CD8-positive, alpha-beta T cell (primary cell): ENCODE measurements at places on chromosomes 13 and 19.

GRCh38 chr13:69617587-69617986 is 490.0 kb upstream of the ATXN8OS start:
- DNase-seq, result no peak

DNA sequence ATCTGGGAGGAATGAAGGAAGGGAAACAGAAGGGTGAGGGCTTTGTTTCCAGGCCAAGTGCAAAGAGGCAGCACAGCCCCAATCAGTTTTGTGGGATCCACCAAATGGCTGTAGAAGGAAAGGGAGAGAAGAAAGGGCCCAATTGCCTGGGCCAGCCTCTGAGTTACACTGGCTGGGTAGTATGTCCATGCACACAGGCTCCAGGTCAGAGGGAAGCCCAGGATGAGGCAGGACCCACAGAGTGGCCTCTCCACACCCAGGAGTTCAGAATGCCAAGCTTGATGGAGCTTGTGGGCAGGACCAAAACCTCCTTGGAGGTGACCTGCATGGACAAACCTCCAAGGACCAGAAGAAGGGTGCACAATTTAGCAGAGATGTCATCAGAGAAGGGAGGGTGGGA is 178.2 kb upstream of the TSHZ3 start:
- no peak for DNase-seq

- DNase-seq, result no peak
Observed at GRCh38 chr13:84912720-84913119, 886.5 kb downstream of the SLITRK6 start.

GRCh38 chr19:57047743-57048142 is 72.0 kb upstream of the USP29 start:
- DNase-seq, result no peak

GRCh38 chr19:6509118-6509971 is 7.2 kb upstream of the TUBB4A start:
- no peak for DNase-seq

DNA sequence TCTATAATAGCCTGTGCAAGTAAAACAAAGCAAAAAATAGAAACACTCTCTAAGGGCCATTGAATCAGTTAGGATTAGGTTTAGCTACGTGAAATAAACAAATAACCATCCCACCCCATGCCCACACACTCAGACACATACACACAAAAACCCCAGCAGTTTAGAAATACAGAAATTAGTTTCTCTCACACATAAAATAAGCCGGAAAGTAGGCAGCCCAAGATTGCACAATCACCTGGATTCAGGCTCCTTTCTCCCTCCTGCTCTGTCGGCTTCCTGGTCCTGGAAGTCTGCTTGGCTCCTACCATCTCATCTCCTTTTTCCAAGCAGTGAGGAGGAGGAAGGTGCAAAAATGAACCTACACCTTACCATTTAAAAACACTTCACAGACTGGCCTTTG is 22.6 kb upstream of the USP12 start:
- no peak for DNase-seq

GRCh38 chr13:48808683-48809082 is 155.0 kb downstream of the CYSLTR2 start:
- no peak for DNase-seq

GRCh38 chr19:41413947-41414346 is 13.2 kb downstream of the B3GNT8 start:
- no peak for DNase-seq

- DNase-seq, result no peak
Observed at GRCh38 chr19:11754663-11755062, 12.1 kb upstream of the ZNF441 start.

- DNase-seq, result no peak
Observed at GRCh38 chr13:25575562-25575961, 203.8 kb downstream of the ATP8A2 start.

DNA sequence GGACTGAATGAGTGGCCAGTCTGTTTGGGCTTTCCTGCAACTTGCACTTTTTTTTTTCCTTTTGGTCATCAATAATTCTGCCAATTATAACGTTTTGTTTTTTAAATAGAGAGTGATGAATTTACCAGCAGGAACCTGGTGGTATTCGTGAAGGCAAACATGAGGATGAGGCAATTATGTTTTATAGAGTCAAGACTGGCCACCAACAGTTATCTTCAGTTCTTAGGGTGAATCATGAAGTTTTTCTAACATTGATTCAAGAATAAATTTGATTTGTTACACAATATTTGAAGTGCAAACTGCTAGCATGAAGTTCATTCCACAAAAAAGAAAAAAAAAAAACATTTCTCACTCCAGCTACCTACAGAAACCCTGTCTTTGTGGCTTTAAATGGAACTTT is 244.5 kb downstream of the SPRY2 start:
- DNase-seq, result no peak

- DNase-seq, result no peak
Observed at GRCh38 chr13:37302686-37303085, 197.2 kb upstream of the CSNK1A1L start.

- DNase-seq, result no peak
Observed at GRCh38 chr13:41494202-41494601, 36.9 kb downstream of the RGCC start.

GRCh38 chr13:77810430-77810829 is 108.2 kb downstream of the EDNRB start:
- DNase-seq, result no peak

DNA sequence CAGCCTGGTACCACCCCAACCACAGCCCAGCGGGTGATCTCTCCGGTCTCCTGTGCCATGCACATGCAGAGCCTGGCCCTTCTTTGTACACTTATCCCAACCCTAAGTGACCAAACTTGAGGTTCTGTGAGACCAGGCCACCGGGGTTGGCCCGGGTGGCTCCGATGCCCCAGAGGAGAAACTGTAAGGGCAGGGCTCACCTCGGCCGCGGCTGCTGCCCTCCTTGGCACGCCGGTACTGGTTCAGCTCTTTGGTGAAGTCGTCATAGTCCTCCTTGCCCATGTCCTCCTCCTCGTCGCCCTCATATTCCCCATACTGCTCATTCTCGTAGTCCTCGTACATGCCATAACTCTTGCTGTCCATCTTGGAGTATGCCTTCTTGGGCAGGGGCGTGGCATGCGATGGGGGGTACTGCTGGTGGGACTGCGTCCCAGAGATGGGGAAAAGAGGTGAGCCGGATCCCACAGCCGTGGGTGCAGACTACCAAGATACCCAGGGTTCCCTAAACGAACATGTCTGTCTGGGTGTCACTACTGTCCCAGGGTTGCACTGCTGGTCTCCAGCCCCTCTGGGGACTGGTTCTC is 23.7 kb downstream of the ZC3H4 start:
- no peak for DNase-seq

GRCh38 chr19:55160986-55161365 is 3.4 kb upstream of the TNNI3 start:
- no peak for DNase-seq

GRCh38 chr19:13817018-13817614 is 21.9 kb downstream of the ZSWIM4 start:
- DNase-seq, result peak; percentile 42

DNA sequence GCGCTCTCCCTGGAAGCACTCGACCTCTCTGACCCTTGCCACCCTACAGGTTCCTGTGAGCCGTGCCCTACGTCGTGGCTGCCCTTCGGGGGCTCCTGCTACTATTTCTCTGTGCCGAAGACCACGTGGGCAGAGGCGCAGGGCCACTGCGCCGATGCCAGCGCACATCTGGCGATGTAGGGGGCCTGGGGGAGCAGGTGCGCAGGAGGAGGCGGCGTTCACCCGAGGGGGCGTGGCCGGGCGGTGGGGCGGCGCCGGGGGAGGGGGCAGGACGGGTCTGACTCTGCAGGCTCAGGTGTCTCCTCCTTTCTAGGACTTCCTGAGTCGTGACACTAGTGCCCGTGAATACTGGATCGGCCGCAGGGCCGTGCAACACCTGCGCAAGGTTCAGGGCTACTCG is 26.4 kb downstream of the CLEC4M start:
- peak; percentile 39 for DNase-seq

DNA sequence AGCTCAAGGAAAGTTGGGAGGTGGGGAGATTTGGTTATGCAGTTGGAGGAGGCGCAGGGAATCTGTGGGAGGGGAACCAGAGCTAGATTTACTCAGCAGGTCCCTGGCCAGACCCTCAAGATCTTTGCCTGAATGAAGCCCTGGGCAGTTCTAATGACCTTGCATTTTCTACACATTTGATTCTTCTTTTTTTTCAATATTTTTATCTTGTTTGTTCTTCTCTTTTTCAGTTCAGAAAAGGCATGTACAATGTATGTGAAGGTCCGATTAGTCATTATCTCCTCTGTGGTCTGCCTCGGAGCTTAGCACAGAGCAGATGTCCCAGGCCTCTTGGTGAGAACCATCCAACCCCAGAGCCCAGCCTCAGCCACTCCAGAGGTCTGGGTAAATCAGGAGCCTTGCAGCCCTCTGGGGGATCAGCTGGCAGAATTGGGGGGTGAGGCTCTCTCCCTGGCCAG is 24.2 kb downstream of the SERP2 start:
- DNase-seq, result no peak

GRCh38 chr13:112392719-112393118 is 16.6 kb downstream of the SPACA7 start:
- no peak for DNase-seq

- DNase-seq, result peak; percentile 89
Observed at GRCh38 chr19:55632463-55632834, 8.1 kb upstream of the ZNF784 start.

DNA sequence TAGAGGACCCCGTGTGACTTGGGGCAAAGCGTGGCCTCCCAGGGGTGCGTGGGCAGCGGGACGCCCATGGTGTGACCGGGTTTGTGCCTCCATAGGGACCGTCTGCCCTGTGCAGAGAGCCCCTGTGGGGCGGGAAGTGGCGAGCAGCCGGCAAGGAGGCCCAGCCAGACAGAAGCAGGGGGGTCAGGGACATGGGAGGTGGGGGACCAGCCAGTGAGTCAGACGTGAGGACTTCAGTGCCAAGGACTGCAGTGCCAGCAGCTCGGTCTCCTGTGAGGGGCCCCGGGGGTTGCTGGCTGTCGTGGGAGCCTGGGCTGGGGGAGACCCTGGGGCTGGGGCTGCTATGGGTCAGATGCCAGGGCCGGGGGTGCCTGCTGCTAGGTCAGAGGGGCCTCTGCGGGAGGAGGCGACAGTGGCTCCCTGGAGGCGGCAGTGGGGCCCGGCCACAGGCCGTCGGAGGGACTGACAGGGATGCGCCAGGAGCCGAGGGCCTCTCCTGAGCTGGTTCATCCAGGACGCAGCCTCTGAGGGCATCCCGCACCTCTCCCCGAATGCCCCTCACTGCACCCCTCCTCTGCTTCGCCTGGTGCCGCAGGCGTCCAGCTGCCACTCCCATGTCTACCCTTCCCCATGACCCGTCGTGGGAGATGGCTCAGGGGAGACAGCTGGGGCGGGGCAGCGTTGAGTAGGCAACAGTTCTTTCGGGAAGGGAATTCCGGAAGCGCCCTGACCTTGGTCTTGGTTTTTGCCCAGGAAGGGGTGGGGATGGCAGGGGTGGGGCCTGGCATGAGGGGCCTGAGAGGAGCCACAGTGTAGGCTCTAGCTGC is 80.0 kb downstream of the KDM4B start:
- no peak for DNase-seq

- no peak for DNase-seq
Observed at GRCh38 chr19:56683116-56683515, 11.6 kb upstream of the ZNF835 start.

DNA sequence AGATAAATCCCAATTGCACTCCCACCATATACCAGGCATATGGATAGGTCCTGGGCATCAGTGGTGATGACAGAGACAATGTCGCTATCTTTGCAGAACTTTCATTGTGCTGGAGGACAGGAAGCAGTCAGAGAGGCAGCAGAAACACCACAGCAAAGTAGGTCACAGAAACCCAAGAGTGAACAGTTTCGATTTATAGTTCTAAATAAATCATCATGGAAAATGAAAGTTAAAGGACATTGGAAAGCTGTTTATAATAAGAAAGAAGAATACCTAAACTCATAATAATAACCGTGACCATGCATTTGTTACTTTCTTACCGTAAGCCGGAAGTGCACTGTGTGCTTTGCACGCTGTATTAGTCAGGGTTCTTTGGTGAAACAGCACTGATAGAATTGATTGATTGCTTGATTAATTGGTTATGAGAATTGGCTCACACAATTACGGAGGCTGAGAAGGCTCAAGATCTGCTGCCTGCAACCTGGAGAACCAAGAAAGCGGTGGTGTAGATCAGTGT is 38.9 kb downstream of the ALOX5AP start:
- no peak for DNase-seq

DNA sequence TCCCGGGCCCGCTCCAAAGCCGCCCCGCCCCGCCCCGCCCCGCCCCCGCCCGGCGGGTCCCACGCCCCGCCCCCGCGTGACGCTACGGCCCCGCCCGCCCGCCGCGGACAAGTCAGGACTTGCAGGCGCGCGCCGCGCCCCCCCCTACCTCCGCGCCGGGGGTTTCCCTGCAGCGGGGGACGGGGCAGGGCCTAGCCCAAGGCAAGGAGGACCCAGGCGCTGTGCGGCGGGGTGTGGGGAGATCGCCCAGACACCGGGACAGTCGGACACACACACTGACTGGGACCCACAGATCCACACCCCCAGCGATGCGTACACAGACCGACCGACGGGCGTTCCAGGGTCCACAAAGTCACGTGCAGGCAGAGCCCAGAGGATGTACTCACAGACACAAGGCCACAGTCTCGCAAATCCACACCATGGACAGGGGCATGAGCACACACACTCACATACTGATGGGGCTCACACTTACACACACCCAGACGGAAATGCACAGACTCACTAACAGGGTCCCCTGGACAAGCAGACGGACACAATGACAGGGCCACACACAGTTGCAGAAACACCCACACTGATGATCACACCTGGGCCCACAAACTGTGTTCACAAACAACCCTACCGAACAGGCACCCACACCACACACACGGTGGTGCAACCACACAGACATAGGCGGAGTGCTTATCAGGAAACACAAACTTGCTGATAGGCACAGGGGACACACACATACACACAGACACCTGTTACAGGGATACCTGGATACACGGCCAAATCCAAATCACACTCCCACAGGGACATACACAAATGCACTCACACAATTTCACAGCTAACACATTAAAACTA is 436 bp upstream of the BBC3 start:
- DNase-seq, result peak; percentile 91

- no peak for DNase-seq
Observed at GRCh38 chr13:28505543-28506135, 10.7 kb upstream of the FLT1 start.

DNA sequence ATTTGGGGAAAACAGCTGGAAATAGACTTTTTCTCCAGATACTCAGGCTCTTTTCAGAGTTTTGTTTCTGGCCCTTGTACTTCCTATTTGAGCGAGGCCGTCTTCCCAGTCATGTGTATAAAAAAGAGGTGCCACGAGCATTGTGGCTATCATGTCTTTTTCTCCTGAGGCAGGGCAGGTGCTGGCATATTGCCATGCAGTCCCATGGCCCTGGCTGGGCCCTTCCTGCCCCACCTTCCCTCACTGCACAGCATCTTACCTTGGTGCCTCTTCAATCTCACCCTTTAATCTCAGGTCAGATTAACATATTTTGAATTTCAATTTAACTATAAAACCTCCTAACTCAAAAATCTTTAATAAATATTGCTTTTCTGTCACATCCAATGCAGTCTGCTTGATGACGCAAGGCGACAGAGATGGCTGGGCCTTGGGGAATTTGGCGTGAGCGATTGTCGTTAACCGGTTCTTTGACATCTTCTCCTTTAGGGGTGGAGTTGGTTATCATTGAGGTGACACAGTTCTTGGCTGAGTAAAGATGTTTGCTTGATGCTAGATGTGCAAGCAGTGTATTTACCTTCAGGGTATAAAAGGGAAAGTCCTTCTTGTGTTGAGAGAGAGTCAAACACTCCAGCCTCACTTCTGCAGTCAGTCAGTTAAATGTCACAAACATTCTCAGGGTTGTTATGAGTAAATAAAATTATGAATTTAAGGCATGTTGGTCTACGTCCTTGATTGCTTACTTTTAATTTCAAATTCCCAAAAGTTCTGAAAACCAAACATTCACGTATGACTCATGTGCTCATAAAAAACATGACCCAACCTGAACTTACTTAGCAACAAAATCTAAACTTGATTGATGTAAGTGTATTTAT is 289.9 kb downstream of the MYO16 start:
- no peak for DNase-seq
